ENCODE measurements at places on chromosomes 16 and 17.

DNA sequence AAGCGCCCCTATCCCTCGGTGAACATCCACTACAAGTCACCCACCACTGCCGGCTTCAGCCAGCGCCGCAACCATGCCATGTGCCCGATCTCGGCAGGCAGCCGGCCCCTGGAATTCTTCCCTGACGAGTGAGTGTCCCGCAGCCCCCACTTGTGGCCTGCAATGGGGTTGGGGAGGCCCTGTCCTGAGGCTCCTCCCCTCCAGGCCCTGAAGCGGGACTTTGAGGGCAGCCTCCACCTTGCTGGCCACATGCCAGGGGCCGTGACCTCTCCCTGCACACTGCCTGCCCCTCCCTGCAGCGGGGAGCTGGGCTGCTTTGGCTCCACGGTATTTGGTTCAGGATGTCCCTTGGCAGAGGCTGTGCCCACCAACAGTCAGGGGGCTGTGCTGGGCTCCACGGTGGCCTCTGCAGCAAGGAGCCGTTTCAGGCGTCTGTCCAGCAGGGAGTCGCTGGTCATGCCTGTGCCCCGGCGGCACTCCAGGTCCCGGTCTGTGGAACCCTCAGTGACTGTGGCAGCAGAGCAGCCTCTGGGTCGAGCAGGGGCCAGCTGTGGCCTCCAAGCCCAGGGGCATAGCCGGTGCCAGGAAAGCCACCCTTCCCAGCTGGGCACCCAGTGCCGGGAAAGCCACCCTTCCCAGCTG is 8.3 kb downstream of the NME3 start:
- DNase-seq = no peak

DNA sequence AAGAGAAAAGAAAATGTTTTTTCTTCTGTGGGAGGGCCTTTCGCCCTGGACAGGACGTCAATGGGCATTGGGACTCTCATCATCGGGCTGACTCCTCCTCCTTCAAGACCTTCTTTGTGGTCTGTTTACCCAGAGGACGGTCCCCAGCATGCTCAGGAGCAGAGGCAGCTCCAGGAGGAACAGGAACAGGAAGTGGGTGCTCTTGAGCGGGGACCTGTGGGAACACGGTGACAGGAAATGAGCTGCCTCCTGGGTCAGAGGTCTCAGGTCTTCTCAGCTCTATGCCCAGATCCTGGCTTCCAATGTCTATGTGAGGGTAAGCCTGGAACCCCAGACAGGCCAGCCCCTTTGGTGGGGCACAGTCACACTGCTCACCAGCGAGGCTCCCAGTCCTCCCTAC is 12.2 kb downstream of the CD300LD start:
- DNase-seq = no peak

- DNase-seq = no peak
Measured at GRCh38 chr17:58279016-58279711, 1.6 kb downstream of the MPO start.

GRCh38 chr16:66357523-66357928 is 9.0 kb upstream of the CDH5 start:
- no peak for DNase-seq

DNA sequence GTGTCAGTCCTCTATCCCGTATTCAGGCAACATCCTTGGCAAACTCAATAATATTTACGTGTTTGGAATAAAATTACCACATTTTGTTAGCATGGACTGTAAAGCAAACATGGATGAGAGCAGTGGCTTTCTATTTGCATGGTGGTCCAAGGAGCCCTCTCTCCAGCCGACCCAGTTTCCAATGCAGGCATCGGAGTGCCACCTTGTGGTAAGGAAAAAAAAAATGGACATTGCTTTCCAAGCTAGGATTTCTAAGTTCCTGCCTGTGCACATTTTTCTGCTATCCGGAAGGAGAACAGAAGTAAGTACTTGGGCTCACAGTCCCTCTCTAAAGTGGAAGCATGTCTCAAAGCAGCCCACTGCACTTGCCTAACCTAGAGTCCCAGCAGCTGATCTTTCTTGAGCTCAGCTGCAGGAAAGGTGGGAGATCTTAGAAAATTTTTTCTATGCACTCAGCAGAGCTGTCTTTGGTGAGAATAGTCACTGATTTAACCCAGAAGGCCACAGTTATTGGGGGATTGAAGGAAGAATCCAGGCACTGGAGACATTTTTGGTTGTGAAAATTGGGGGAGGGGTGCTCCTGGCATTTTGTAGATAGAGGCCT is 46.0 kb upstream of the ERCC4 start:
- DNase-seq = no peak

DNA sequence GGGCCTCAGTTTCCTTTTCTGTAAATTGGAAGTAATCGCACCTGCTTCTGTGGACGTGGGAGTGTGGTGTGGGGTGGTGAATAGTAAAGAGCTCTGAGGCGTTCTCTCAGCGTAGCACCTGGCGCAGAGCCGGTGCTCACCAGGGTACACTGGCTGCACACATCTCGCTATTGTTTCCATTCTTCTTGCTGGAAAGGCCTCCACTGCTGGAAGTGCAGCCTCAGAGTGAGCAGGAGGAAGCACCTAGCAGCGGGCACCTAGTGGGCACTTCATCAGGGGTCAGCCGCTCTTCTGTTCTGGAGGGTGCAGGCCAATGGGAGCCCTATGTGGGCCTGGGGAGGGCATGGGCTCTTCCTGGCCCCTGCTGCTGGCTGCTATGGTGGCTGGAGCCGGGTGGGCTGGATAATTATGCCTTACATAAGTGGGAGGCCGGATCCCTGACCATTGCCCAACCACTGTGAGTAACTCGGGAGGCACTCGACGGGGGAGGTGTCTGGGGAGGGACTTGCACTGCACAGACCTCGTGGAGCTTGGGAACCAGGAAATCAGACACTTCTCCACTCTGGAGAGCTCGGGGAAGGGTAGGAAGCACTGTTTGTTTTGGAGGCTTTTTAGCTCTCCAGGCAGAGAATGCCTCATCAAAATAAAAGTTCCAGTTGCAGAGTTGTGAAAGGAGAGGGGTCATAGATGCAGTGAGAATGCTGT is 1.7 kb downstream of the MAP2K3 start:
- DNase-seq = no peak

DNA sequence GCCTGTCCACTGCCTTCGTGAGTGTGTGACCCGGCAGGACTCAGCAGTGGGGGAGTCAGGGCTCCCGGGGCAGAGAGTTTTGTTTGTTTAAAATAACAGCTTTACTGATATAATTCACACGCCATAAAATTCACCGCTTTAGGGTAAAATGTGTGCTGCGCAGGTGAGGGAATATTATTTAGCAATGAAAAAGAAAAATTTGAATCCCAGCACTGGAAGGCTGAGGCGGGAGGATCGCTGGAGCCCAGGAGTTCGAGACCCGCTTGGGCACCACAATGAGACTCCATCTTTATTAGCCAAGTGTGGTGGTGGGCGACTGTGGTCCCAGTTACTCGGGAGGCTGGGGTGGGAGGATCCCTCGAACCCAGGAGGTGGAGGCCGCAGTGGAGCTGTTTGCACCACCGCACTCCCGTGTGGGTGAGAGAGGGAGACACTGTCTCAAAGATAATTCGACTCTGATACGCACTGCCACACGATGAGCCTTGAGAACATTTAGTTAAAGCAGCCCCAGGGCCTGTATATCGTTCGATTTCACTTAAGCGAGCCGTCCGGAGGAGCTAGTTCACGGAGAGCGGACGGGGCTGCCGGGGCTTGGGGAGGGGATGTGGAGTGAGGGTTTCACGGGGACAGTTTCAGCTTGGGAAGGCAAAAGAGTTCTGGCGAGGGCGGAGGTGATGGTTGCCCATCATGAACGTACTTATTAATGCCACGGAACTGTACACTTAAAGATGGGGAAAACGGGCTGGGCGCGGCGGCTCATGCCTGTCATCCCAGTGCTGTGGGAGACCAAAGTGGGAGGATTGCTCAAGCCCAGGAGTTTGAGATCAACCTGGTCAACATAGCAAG is 10.2 kb downstream of the TELO2 start:
- DNase-seq = no peak

- no peak for DNase-seq
Measured at GRCh38 chr16:1922357-1922756, 4.1 kb upstream of the HS3ST6 start.

DNA sequence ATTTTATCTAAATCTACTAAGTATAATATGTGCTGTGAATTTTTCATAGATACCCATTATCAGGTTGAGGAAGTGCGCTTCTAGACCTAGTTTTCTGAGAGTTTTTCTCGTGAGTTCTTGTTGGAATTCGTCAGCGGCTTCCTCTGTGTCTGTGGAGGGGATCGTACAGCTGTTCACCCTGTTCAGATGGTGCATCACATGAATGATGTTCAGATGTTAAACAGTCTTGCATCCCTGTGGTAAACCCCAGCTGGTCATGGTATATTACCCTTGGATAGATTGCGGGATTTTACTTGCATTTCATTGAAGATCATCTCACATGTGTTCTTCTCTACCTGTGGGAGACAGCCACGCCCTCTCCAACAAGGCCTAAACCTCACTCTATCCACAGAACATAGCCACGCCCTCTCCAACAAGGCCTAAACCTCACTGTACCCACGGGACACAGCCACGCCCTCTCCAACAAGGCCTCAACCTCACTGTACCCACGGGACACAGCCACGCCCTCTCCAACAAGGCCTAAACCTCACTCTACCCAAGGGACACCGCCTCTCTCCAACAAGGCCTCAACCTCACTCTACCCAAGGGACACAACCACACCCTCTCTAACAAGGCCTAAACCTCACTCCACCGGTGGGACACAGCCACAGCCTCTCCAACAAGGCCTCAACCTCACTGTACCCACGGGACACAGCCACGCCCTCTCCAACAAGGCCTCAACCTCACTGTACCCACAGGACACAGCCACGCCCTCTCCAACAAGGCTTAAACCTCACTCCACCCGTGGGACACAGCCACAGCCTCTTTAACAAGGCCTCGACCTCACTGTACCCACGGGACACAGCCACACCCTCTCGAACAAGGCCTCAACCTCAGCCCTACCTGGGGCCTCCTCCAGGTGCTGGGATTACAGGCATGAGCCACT is 180.2 kb upstream of the CHMP6 start:
- DNase-seq = no peak

GRCh38 chr16:10579965-10580882 is at the start of gene EMP2:
EMP2 (minus strand) TSS chr16:10580598; CDS start chr16:10547617, 32,981 bp downstream.
- no peak for DNase-seq

- no peak for DNase-seq
Measured at GRCh38 chr17:48729335-48730239, 1.0 kb upstream of the HOXB13 start.

DNA sequence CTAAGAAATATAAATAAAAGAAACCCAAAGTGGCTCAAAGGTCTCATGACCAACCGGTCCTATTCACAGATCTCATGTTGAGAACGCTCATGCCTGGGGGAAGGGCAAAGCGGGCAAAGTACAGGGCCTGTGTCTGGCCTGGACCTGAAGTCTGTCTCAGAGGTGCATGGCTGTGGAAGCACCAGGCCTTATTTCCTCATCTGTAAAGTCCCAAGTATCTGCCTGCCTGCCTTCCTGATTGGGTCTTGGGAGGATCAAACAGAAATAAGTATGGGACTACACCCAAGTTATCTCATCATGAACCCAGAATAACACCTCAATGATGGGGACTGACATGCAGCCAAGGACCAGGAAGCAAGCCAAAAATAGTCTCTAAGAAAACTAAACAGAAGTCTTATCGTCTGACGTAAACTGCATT is 14.2 kb downstream of the AXIN2 start:
- DNase-seq = no peak

GRCh38 chr16:56989988-56990387 is 631 bp downstream of the NLRC5 start:
- DNase-seq = no peak

GRCh38 chr17:63768433-63768832 is 5.0 kb downstream of the CCDC47 start:
- no peak for DNase-seq

Measured in stimulated activated CD8-positive, alpha-beta memory T cell treated with anti-CD3 and anti-CD28 coated beads, Interleukin-4, amount 100 ng/mL, for 1 hour (primary cell).